Sciatic nerve (tissue), 2 donors: ENCODE measurements at places on chromosomes 12 and 14. TPM values are rescaled to one million over a fixed set of nuclear protein-coding genes. Genes with fewer than 3 reads are reported as not detected.

The ANKS1B gene
- 20.8 TPM for total RNA-seq

The NGB gene
- not detected for total RNA-seq

DNA sequence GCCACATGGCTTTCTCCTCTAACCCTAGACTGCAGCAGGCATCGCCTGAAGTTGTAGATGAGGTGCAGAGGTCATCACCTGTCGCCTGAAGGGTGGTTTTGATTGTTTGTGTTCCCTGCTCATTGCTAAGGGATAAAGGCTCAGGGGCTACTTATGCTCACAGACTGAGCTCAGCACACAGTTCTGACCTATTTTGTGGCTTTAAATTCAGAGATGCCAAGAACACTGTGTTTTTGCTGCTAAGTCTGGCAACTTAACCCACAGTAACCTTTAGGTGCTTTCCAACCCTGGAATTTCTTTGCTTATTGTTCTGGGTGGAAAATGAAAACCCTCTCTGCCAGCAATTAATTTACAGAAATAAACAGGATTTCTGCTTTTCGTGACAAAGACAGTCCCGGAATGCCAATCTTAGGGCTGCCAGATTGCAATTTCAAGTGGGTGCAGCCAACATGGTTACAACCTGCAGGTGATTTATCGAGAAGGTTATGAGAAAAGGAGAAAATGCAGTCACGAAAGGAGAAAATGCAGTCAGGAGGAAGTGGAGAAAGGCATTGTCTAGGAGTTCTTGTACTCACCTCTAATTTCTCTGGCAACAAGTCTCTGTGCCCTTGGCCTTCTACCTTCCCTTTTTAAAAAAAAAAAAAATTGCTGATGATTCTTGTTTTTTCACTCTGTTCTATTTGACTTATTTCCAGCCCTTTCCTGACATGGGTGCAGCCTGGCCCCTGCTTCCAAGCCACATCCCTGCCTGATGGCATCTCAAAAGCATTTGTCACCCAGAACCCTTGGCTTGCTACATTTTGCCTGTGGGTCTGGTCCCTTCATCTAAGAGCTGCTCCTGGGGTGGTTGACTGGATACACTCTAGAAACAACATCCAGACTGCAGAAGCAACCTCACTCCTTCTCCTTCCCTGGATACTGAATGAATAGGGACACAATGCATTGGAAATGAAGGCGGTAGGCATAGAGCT lies 23.3 kb downstream of the NPC2 start:
- no peak for DNase-seq

- no peak for DNase-seq
These were observed 74.6 kb upstream of the PTPRB start for GRCh38 chr12:70711831-70712230.

DNA sequence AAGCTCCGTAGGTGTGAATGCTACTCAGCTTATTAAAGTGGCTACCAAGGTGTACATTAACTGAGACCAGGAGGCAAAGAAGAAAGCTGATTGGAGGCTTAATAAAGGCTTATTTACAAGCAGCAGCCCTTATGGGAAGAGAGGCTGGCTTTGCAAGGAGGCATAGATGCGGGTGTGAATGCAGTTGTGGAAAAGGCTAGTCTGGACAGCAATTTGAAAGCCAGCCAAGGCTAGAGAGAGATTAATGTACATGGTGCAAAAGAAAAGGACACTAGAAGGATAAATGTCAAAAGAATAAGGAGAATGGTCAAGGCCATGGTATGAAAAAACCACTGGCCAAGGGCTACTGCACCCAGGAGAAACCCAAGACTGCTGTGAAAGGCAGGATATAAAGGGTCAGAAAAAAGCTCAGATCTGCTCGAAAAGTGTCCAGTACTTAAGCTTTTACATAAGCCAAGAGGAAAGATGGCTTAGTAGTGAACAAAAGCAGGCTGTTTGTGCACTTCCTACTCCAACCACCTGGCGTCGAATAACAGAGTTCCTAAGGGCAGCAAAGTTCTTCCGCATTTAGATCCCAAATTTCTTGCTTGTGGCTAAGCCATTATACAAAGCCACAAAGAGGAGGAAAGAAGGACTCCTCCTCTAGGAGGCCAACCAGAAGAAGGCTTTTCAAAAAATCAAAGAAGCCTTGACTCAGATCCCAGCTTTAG lies 24.0 kb downstream of the KLRK1 start:
- DNase-seq: no peak

DNA sequence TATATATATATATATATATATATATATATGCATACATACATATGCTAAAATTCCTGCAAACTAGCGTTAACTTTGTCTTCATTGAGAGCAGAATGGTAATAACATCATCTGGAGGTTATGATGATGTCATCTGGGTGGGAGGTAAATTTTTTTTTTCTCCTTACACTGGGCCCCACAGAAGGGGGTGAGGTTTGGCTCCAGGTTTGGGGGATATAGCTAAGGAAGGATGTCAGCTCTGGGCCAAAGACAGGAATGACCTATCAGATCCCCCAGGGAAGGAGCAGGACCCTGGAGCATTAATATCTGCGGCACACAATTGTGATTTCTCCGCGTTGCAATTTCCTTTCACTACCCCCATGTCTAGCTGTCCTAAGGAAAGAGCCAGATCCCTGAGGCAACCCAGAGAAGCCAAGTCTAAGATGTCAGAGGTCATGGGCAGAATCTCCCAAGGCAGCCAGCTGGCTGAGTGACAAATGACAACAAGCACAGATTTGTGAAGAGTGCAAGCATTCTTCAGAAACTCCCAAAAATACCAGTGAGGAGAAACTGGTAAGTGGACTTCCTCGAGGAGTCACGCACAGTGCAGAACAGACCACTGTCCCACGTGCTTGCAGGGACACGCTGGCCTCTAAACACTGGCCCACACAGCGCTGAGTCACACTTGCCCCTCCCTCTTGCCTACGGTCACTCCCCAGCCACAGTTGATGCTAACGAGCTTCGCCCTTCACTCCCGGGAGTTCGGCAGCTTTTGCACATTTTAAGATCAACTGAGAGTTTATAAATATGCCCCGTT lies 9.9 kb downstream of the UBC start:
- peak; percentile 91 for DNase-seq

DNA sequence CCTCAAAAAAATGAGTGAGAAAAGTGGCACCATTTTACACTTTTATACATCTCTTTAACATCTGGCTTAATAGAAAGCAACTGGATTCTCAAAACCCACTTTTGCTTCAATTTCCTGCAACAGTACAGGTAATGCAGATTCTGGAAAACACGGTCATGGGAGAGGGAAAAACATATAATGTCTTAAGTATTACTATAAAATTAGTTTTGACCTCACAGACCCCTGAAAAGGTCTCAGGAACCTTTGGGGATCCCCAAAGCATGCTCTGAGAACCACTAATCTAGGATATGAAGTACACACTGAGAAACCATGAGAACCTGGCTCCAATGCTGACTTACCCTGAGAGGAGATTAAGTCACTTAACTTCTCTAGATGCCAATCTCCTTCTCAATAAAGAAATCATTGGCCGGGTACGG lies 64.7 kb downstream of the PPP2R5E start:
- no peak for DNase-seq

The HCAR1 gene
- total RNA-seq: 1.4 TPM

DNA sequence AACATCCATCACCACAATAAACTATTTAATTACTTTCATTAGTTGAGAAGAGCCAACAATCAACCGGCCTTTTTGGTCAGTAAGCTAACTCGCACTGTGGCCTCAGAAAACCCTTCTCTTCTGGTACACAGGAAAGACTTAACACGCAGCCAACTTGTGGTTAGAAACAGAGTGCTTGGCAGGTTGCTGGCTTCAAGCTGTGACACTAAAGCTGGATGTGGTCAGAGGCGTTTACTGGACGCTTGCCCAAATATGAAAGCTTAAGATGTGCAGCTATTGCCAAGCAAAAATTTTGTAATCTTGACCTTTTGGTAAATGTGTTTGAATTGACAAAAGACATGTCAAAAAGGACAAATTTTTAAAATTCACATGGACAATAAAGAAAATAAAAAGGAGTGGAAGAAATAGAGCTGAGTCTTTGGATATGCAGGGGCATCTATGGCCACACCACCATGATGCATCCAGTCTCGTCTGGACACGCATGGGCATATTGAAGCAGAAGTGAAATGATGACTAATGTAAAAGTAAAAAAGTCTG lies 2.6 kb upstream of the KLRK1 start:
- peak; percentile 69 for DNase-seq

DNA sequence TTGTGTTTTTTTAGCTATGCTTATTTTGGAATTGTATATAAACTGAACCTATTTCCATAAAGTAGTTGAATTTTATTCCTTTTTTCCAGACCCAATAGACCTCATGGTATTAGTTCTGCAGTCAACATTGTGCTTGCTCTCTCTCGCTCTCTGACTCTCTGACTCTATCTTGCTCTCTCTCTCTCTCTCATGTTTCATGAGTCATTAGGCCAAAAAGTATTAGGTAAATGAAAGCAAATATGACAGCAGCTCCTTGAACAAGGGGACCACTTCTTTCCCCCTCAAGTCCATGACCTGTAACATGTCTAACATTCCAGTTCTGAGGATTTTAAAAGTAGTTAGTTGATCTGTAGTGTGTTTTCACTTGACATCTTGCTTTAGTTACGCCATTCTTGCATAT lies 14.0 kb upstream of the C12orf71 start:
- DNase-seq: no peak

The SLC17A8 gene
- total RNA-seq: not detected

- no peak for DNase-seq
These were observed 184.7 kb upstream of the OTX2 start for GRCh38 chr14:56995010-56995409.

The RESF1 gene
- 65.4 TPM for total RNA-seq

DNA sequence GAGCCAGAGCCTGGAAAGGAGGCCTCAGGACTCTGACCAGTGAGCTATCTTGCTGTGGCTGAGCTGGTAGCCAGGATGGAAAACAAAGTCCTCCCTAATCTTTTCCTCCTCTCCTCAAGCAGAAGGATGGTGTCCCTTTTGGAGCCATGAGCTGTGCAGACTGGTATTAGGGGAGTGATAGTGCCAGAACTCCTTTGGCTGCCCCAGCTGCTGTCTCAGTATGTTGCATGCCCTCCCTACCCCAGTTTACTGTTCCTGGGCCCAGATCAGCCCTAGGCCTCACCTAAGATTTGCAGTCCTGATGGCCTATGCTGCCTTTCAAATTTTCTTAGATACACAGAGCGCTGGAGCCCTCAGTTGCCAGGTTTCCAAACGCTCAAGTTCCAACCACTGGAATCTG lies 150.3 kb upstream of the ALG10B start:
- no peak for DNase-seq

The EML5 gene
- total RNA-seq: 2.1 TPM
